ENCODE measurements at places on chromosomes 13 and 19.

DNA sequence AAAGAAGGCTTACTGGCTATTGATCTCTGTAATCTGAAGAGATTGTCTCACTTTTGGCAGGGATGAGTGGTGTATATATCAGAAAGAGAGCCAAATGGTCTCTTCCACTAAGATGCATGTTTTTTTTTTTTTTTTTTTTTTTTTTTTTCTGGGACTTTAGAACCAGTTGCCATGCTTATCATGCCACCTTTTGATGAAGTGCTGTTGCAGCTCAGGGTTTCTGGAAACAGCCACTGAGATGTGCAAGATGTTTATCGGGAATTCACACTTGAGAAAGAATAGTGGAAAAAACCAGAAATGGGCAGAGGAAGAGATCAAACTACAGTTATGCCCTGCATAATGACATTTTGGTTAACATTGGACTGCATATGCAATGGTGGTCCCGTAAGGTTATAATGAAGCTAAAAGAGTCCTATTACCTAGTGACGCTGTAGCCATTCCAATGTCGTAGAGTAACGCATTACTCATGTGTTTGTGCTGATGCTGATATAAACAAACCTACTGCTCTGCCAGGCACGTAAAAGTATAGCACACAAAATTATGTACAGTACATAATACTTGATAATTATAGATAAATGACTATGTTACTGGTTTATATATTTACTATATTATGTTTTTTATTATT lies 121.0 kb downstream of the KLF5 start:
- no peak for DNase-seq

- DNase-seq = no peak
These were observed 9.5 kb upstream of the TYK2 start for GRCh38 chr19:10389863-10390262.

DNA sequence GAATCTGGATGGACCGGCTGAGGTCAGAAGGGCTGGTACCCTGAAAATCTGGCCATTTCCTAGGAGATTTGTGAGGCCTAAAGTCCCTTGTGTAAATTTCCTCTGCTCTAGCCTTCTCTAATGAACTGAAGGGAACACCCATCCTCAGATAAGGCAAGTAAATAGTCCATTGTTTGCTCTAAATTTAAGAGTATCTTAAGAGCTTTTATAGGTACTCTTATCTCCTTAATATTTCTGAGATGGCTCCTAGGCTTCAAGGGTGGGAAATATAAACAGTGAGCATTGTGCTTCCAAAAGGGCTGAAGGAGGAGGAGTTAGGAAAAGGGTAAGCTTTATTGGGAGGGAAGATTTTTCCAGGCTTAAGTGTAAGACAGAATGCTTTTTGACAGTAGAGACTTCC lies 148.7 kb upstream of the EDNRB start:
- no peak for DNase-seq

DNA sequence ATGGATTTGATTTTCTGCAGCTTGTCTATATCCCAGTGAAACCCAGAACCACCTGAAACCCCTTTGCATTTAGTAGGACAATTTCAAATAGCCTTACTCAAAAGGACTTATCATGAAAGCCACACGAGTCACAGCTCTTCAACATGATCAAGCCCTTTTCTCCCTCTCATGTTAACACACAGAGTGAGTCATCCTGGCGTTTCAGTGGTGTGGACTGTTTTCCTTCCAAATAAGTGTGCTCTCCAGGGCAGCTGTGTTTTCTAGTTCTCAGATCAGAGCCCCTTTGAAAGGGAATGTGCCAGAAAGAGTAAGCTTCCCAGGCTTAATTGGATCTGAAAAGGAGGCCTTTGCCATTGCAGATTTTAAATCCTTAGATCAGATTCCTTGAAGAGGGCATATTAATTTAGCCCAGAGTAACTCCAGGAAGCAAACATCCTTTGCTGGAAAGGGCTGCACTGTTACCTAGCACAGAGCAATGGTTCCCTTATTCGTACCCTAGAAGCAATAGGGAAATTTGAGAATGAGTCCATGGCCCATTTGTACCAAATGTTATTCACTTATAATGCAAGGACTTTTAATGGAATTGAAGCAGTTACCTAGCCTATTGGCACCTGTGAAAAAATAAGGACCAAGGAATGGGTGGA lies 51.3 kb downstream of the ERICH6B start:
- no peak for DNase-seq

DNA sequence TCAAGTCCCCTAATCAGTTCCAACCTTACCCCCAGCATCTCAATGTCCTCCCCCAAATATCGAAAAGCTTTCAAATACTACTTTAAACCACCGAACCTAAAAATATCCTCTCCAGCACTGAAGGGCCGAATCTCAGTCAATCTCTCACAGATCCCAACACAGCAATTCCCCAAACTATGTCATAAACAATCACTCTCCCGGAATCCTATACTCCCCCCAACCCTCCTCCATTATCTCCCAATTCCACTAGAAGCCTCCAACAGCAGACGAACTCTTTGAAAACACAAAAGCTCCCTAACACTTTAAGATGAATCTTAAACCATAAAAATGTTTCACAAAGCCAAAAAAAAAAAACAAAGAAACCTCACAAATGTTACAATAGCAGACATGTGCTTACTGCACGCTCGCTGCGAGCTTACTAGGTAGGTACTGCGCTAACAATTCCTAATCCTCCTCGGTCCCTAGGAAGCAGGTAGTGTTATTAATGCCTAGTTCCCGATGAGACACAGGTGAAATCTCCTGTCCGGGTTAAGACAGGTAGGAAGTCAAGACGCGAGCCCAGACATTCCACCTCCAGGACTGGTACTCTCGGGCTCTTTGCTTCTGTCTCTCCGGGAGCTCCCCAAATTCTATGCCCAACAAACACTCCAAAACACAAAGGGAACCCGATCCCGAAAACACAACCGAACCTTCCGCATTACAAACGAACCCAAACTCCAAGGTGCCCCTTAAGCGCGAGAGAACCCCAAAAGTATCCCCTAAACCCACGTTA lies 14.2 kb downstream of the FBXO46 start:
- DNase-seq = no peak

DNA sequence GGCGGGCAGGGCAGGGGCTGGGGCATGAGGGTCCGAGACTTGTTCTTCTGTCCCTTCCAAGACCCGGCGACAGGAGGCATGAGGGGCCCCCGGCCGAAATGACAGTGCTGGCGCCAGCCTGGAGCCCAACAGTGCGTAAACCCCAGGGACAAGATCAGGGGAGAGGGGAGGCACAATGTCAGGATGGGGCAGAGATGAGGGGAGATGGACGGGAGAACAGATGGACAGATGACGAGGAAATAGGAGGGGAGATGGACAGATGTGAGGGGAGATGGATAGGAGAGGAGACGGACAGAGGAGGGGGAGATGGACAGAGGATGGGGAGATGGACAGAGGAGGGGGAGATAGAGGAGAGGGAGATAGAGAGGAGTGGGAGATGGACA lies 518 bp downstream of the FLT3LG start:
- DNase-seq = no peak

GRCh38 chr13:35856721-35857364 lies 274.3 kb downstream of the DCLK1 start:
- DNase-seq = no peak

DNA sequence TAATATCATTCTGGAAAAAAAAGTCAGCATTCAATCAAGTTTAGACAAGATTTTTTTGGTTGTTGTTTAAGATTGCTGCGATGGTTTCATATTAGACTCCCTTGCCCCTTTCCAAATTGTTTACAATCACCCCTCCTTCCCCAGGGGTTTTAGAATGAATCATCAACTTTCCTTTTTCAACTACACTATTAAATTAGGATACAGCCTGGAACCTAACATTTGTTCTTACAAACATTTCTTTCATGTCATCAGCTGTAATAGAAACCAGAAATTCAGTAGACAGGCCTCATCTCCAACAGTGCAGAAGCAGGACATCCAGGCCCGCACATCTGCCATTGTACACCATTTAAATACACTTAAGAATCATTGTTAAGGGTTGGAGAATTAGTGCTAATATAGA lies 44.4 kb upstream of the WDFY2 start:
- DNase-seq = no peak

DNA sequence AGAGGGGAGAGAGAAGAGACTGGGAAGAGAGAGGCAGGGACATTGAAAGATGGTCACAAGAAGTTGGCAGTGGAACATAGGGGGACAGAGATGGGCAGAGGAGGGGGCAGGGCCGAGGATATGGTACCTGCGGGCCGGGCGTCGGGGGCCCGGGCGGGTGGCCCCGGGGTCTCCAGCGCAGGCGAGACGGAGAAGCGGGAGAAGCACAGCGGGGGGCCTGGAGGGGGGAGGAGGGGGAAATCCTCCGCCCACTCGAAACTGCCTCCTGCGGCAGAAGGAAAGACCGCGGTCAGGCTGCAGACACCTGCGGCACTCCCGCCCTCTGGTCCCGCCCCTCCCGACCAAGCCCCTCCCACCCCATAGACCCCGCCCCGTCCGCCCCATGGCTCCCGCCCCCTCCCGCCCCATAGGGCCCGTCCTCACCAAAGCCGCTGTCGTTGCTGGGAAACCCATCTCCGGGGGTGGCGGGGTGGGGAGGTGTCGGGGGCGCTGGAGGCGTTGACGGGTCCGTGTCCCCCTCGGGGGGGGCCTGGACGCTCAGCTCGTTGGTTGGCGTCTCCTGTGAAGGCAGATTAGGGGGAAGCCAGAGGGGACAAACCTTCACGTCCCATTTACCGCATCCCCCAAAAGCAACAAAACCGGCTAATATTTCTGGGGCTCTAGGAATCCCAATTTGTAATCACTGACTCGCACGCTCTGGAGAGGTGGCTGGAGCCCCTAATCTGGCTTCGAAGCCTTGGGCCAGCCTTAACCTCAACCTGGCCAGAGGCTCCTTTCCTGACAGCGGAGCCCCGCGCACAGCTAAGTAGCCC lies 20.4 kb downstream of the LMTK3 start:
- DNase-seq = no peak

GRCh38 chr13:97215325-97215724 lies 6.8 kb upstream of the MBNL2 start:
- DNase-seq = no peak

GRCh38 chr19:10112037-10112761 lies 706 bp downstream of the P2RY11 start:
- DNase-seq = no peak

DNA sequence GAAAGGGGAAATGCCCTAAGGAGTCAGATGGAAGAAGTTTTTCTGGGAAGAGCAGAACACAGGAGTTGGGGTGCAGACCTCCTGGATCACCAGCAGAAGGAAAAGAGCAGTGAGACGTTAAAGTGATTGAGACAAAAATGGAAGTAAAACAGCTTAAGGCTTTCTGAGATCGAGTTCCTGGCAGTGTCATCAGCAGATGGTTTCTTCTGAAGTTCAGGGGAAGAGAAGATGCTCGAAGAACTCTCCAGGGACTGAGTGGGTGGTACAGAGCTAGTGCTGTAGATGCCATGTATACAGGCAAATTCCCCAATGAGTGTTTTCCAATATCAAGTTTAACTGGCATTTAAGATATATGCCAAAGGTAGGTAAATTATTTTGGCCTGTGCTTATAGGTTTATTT lies 272.2 kb upstream of the KLF12 start:
- DNase-seq = no peak

- no peak for DNase-seq
These were observed 23.5 kb downstream of the DZIP1 start for GRCh38 chr13:95620825-95621498.

DNA sequence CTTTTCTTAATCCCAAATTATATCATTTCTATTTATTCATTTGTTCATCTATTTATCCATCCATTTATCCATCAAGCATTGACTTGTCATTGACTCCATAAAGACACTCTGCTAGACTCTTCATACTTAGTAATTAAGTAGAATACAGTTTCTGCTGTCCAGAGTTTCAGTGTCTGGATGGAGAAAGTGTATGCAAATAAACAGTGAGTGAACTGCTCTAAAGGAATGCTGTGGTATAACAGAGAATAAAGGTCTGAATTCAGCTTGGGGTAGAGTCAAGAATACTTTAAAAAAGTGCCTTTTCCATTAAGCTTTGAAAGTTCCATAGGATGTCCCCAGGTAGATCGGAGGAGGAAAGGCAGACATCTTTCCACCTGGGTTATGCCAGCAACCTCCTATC lies 51.4 kb downstream of the RAP2A start:
- no peak for DNase-seq

GRCh38 chr19:41421973-41422372 lies 5.2 kb downstream of the B3GNT8 start:
- no peak for DNase-seq

GRCh38 chr13:52447815-52448552 lies 2.5 kb downstream of the VPS36 start:
- no peak for DNase-seq

DNA sequence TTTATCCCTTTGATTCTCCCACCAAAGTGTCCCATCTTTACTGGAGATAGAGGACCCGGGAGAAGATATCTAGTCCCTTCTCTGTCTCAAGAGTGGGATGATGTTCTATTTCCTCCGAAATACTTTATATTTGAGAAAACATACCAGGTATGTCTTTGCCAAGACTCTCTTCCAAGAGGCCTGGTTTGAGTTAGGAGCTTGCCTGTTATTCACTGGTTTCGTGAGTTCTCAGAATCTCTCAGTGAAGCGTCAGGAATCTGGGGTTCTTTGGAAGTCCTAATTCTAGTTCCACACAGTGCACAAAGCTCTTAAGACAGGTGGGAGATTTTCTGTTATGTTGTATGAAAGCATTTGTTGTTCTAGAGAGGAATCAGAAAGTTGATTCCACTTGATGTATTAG lies 182.0 kb downstream of the DNAJC15 start:
- DNase-seq = no peak

GRCh38 chr13:20721454-20722357 lies 18.2 kb downstream of the IL17D start:
- DNase-seq = no peak

GRCh38 chr13:31224174-31224669 lies 24.4 kb downstream of the B3GLCT start:
- DNase-seq = no peak

DNA sequence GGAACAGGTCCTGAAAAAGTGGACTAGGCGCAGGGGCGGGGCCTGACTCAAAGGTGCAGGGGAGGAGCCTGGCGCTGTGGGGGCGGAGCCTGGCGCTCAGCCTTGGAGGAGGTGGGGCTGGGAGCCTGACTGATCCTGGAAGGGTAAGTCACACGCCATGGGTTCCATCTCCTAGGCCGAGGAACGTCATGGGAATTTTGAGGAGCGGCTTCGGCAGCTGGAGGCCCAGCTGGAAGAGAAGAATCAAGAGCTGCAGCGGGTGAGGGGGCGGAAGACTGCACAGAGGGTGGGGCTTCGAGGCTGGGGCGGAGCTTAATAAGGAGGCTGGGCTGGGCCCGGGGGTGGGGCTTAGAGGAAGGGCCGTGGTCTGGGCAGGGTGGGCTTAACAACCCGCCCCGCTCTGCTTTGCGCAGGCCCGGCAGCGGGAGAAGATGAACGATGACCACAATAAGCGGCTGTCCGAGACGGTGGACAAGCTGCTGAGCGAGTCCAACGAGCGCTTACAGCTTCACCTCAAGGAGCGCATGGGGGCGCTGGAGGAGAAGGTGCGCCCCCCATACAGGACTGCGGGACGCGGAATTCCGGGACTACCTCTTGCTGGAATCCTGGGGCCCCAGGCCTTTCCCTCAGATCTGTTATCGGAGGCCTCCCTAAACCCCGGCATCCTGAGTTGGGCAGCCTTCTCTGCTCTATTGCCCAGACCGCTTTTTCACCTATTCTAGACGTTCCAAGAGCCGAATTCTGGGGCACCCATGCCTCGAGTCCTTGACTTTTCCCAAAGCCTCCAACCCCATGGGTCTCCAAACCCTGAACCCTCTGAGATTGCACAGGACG lies 14.5 kb downstream of the PPFIA3 start:
- DNase-seq = no peak

- DNase-seq = no peak
These were observed 53.2 kb downstream of the EPS15L1 start for GRCh38 chr19:16418597-16418962.
